H7 (cell line): ENCODE measurements at places on chromosomes 12 and 14.

DNA sequence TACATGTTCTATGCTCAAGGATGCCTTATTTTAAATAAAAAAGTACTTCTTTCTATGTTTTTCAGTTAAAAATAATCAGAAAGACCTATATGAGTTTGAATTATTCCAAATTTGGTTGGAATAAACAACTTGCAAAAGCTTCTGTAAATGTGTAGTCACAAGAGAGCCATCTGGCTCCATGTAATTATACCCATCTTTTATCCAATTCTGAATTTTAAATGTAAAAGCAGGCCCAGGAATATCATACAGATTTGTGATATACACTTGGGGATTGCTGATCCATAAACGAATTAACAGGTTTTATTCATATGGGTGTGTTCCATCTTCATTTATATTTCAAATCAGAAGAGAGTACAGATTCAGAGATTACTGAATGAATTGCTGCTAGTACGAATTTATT is 329.2 kb upstream of the LRFN5 start:
- no peak for DNase-seq

DNA sequence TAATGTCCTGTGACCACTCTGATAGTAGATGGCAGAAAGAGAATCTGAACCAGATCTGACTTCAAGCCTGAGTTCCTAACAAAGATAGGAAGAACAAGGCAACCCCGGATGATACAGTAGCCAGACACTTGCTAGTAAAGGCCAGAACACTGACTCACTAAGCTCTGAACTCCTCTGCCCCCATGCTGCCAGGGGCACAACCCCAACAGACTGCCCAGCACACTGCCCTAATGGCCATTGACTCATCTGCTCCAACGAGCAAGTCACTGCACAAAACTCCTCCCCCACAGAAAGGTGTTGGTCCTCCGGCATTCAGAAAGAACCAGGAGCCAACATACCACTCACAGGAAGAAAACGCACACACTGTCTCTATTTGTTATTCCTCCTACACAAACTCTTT is 179.6 kb upstream of the NUDT4 start:
- no peak for DNase-seq

DNA sequence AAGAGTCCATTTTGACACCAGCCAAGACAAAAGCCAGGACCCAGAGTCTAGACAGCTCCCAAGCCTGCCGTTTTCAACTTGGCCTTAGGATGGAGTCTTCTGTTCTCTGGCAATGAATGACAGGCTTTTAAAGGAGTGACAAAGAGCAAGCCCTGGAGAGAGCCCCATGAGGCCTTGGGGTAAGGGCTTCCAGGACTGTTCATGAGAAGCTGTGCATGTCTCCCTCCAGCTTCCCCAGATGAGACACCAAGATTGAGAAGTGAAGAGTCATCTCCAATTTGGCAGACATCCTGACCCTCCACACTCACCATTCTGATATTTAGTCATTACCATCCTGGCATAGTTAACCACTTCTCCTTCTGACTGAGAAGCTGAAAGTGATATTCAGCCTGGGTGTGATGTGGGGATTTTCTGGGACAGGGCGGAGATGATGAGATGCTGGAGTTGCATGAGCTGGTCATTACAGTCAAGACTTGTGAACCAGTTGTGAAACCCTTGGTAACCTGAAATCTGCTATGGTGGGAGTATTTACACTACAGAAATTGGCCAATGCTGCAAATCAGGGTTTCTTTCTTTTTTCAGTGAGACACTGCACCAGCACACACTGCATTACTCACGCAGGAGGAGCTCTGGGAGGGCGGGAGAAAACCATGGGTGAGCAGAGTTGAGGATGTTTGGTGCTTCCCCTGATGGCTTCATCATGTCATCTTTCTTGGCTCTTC is 77.8 kb downstream of the VCPKMT start:
- DNase-seq: no peak

GRCh38 chr14:88823968-88824313 is 510 bp upstream of the TTC8 start:
- no peak for DNase-seq

GRCh38 chr12:125999628-126000027 is 934.4 kb downstream of the AACS start:
- DNase-seq: no peak

DNA sequence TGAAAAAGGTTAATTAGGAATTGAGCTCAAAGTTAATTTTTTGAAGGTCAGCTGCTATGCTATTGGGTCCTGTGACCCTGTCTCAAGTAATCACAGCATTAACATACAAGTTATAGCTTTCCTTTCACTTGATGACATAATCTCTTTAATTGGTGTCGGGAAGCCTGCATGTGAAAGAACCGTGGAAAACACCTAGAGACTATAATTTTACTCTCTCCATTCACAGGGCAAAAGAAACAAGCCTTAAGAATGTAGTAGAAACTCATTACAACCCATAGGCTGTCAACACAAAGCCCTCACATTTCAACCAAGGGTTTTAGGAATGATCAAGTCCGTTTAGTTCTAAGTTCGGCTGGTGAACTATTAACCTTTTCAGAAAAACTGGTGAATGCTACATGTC is 104.4 kb downstream of the PPM1A start:
- DNase-seq: no peak

GRCh38 chr12:71592841-71593240 is 70.8 kb downstream of the ZFC3H1 start:
- DNase-seq: no peak

DNA sequence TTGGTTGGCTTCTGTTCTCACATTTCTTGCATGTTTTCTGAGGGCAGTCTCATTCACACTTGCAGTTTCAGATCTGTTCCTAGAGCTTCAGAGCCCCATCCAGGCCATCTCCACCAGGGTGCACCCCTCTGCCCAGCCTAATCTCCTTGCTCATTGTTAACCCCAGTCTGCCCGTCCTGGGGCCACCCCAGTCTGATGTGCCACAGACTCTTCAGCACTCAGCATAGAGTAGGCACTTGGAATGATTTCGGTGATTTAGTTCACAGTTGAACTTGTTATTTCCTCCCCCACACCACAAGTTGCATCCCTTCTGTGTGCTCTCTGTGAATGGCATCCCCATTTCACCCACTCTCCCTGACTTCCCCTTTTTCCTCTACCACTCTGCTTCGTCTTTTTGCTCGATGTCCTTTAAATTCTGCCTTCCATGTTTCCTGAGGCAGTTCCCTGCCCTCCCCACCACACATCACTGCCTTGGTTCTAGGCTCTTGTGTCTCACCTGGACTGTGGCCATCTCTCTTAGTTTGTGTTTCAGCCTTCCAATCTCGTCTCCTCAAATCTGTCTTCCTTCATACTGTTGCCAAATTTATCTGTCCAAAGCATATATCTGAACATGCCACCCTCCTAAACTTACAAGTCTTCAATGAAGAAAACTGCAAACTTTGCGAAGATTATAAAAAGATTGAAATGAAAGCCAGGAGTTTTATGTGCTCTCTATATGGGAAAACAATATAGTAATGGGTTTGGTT is 41.5 kb downstream of the ANO6 start:
- DNase-seq: no peak

- DNase-seq: no peak
Measured at GRCh38 chr14:20988717-20989470, 886 bp upstream of the METTL17 start.

GRCh38 chr12:49342914-49343731 is 3.6 kb upstream of the DNAJC22 start:
- peak; percentile 60 for DNase-seq

DNA sequence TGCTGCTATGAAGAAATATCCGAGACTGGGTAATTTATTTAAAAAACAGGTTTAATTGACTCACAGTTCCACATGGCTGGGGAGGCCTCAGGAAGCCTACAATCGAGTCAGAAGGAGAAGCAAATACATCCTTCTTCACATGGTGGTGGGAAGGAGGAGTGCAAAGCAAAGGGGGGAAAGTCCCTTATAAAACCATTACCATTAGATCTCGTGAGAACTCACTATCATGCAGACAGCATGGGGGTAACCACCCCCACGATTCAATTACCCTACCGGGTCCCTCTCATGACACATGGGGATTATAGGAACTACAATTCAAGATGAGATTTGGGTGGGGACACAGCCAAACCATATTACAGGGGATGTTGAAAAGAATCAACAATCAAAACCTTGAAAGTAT is 74.9 kb downstream of the PPM1H start:
- DNase-seq: no peak

DNA sequence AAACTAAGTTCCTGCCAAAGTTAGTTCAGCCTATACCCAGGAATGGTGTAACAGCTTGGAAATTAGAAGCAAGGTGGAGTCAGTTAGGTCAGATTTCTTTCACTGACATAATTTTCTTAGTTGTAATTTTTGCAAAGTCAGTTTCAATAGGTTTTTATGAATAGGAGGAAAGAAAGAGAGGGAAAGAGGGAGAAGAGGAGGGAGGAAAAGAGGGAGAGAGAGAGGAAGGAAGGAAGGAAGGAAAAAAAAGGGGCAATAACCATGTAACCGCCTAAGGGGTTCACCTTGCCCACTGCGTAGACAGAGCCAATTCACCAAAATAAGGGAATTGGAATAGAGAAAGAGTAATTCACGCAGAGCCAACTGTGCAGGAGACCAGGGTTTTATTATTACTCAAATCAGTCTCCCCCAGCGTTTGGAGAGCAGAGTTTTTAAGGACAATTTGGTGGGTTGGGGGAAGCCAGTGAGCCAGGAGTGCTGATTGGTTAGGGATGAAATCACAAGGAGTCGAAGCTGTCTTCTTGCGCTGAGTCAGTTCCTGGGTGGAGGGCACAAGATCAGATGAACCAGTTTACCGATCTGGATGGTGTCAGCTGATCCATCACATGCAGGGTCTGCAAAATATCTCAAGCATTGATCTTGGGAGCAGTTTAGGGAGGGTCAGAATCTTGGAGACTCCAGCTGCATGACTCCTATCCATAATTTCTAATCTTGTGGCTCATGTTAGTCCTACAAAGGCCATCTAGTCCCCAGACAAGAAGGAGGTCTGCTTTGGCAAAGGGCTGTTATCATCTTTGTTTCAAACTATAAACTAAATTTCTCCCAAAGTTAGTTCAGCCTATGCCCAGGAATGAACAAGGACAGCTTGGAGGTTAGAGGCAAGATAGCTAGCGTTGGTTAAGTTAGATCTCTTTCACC is 126.0 kb upstream of the AMIGO2 start:
- DNase-seq: no peak

DNA sequence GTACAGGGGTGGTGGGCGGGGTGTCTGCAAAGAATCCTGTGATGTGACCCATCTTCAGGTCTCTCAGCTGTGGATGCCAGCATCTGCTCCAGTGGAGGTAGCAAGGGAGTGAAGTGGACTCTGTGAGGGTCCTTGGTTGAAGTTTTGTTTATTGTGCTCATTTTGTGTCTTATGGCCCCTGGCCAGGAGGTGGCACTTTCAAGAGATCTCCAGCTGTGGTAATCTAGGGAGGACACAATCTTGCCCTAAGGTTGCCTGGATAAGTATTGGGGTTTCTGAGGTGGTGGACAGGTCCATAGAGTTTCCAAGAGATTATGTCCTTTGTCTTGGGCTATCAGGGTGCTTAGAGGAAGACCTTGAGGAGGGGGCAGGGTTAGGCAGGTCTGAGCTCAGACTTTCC is 260.7 kb downstream of the CCDC59 start:
- DNase-seq: no peak

DNA sequence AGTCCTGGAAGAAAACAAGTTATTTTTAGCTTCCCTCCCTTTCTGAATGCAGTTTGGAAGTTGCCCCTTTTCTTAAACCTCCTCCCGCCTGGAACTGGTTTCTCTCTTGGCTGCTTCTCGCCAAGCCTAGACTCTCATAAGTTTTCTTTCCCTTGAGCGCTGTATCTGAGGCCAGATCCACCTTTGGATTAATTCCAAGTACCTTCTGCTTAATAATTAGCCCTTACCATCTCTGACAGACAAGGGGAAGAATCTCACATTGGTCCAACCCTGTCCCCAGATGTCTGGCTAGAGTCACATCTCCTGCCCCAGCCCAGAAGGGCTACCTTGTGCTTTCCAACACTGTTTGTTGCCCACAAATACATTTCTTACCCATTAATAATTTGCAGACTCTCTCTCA is 161.8 kb upstream of the RGS6 start:
- no peak for DNase-seq

DNA sequence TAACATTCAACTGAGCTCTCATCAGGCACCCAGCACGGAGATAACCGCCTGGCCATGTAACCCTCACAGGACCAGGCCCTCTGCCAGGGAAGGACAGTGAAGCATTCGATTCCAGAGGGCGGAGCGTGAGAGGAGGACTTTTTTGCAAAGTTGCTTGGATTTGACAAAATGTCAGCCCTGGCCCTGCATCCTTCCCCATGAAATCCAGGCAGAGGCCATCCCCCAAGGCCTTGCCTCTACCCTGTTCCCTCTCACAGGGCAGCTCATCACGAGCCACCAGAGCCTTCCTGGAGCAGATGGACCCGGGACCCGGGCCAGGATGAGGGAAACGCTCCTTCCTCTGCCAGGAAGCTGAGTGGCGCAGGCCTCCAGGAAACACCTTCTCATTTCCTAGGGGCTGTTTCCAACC is 17.0 kb downstream of the CAMKK2 start:
- DNase-seq: peak; percentile 61

DNA sequence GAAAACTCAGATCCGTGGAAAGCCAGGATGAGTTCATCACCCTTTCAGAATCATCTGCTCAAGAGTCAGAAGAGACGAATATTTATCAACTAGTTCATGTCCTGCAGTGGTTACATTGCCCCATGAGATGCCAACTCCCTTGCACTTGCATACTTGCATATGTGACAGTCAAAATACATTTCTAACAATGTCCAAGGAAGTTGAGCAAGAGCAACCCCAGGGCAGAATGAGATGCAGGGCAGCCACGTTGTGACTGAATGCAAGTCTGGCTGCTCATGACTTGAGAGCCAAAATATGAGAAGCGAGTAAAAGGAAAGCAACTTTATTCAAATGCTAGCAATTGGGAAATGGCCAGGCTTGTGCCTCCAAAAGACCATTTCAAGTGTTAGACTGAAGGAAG is 23.6 kb upstream of the UTP20 start:
- no peak for DNase-seq

DNA sequence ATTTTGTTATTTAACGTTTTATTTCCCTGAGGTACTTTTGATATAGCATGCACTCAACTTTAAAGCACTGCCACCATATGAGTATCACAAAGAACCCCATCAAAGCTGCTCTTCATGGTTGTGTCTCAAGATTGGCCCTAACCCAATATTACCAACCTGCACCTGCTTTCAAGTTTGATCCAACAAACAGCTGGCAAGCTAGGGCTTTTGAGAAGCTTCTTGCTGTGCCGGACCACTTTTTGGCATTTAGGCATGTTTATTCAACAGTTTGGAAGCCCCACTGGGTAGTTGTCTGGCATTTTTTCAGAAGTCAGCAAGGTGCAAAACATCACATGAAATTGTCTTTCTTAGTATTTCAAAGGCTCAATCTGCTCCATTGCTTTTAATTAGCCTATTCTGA is 137.2 kb upstream of the PLEKHA5 start:
- no peak for DNase-seq

GRCh38 chr12:16884056-16884455 is 278.1 kb upstream of the LMO3 start:
- DNase-seq: no peak

DNA sequence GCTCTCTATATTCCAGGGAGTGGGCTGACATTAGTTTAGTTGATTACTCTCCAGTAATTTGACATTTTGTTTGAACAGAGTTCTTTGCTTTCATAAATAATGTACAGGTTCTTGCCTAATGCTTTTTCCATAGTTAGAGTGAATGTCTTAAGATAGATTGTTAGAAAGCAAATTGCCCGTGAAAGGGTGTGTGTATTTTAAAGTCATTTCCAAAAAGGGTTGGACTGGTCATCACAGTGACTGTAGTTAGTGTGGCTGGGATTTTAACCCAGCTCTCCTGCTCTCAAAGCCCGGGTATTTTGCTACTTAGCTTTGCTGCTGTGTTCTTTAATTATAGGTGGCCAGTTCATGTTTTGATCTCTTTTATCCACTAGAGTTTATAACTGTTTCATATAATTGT is 74.2 kb downstream of the DNAH10 start:
- DNase-seq: no peak

- DNase-seq: no peak
Measured at GRCh38 chr12:7373226-7373625, 69.4 kb downstream of the ACSM4 start.
